Stimulated activated CD4-positive, alpha-beta T cell treated with anti-CD3 and anti-CD28 coated beads, Interleukin-1b, Interleukin-23, amount 100 ng/mL, for 24 hours (primary cell): ENCODE measurements at places on chromosomes 1 and 21.

GRCh38 chr1:228669242-228669585 is 66.1 kb upstream of the RHOU start:
- no peak for DNase-seq

- DNase-seq: no peak
These were observed 323.1 kb upstream of the ADAMTS5 start for GRCh38 chr21:27290028-27290427.

DNA sequence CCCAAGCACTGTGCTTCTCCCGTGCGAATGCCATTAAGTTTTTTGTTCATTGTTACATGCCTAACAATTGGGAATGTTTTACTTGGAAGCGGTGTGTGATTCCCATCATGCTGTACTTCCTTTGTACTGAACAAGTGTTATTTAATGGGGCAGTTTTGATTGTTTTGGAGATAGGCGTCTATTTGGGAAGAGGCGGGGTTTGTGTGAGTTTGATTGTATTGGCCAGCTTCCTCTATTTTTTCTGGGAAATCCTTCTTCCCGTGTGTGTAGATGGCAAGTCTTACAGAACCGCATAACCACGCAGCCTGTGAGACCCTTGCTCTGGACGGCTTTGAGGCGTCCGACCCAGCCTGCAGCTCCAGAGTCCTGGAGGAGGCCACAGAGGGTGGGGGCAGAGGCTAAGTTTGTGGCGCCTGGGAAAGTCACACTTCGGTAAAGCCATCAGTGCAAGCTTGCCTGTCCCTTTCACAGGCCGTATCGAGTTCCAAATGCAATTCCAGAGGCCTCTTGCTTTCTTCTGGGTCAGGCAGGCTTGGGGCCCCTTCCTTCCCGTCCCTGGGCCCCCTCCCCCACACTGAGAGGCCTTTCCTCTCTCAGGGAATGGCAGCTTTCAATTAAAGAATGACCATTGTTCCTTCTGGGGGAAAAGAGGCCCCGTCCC is 210.3 kb downstream of the TOMM20 start:
- no peak for DNase-seq

DNA sequence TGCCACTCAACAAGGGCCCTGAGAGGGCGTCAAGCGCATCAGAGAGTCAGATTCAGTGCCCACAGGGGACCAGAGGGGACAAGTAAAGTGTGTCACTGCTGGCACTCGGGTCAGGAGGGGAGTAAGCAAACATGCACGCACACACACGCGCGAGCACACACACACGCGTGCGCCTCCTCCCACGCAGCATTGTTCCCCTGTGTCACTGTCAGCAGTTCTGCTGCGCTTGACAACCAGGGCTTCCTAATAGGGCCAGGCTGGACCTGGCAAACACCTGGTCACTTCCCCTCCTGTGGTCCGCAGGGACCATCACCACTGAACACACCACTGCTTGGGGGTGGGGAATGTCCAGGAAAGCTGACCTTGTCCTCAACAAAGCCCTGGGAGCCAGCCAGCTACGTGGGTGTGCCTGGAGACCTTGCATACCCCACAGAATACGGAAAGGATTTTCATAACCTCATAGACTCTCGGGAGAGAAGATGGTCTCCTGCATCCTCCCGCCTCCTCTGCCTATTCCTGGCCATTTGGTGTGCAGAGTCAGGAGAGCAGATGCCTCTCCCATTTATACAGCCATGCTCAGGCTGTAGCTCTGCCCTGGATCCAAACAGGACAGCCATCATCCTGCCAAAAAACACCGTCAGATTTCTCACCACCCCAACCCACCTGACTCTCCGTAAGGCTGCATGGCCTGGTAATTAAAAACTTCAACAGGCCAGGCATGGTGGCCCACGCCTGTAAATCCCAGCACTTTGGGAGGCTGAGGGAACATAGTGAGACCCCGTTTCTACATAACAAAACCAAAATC is 73.2 kb downstream of the SSBP3 start:
- DNase-seq: no peak

GRCh38 chr1:233603478-233603877 is 10.4 kb upstream of the KCNK1 start:
- DNase-seq: no peak

DNA sequence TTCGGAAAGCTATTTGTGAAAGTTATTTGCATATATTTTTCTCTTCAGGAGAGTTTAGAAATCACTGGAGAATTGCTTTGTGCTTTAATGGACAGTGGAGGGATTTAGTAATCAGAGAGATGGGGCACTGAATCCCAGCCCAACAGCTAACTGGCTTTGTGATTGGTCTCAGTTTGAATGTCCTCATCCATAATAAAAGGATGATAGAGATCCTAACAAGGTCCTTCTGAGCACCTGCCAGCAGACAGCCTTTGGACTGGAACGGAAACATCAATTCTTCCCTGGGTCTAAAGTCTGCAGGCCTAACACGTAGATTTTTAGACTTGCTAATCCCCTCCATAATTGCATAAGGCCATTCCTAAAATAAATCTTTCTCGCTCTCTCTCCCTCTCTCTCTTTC is 112.0 kb upstream of the ADAMTS5 start:
- DNase-seq: no peak

- no peak for DNase-seq
These were observed 84.0 kb downstream of the IGSF21 start for GRCh38 chr1:18191481-18192155.

- no peak for DNase-seq
These were observed 86.4 kb downstream of the GPR161 start for GRCh38 chr1:168050307-168050706.

DNA sequence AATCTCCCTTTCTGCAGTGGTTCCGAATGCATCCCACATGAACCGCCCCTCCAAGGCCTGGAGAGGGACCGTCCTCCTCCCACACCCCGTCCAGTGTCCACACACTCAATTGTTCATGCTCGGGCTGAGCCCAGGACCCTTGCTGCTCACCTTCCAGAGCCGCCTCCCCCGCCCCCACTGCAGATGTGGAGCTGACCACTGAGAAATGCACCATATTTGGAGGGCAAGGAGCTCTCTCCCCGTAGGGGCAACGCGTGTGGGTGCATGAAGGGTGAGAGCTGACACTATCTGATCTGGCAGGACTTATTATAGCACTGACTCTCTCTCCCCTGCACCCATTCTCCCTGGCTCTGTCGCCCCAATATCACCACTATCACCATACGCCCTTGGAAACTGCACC is 4.0 kb upstream of the S100A3 start:
- DNase-seq: no peak
